ENCODE measurements at places on chromosomes 7 and 10. TPM values are rescaled to one million over a fixed set of nuclear protein-coding genes. Genes with fewer than 3 reads are reported as not detected.

Gene C1QL3
- polyA plus RNA-seq = 0.48 TPM

Gene EPO
- not detected for polyA plus RNA-seq

Gene FKBP6
- polyA plus RNA-seq = not detected

Gene OR6B1
- polyA plus RNA-seq = not detected

Gene SEPTIN7
- polyA plus RNA-seq = 662 TPM

Gene GARIN1A
- polyA plus RNA-seq = 0.06 TPM

All from CD4-positive, alpha-beta memory T cell (primary cell).